ENCODE measurements at places on chromosomes 3 and 15.

- DNase-seq, result no peak
These were observed 662.3 kb downstream of the NR2F2 start for GRCh38 chr15:96992817-96993216.

DNA sequence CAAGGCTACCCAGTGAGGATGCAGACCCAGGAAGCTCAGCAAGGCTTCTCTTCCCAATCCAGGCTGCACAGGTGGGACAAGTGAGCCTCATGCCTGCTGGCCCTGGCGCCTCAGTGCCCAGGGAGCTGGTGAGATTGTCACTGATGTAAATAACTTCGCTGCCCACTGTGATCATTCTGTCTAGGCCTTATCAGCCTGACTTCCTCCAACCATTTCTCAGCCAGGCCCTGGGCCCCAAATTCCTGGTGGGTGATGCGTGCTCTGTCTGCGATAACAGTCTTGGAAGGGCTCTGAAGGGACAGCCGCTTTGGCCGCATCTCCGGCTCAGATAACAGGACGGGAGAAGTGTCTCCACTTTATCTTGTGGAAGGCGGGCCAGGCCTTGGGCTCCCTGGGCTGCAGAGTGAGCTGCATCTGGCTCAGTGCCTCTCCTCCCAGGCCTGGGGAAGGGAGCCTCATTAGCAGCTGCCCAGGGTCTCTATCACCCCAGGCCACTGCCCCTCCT, 2.2 kb upstream of the FBLN2 start:
- DNase-seq, result no peak

DNA sequence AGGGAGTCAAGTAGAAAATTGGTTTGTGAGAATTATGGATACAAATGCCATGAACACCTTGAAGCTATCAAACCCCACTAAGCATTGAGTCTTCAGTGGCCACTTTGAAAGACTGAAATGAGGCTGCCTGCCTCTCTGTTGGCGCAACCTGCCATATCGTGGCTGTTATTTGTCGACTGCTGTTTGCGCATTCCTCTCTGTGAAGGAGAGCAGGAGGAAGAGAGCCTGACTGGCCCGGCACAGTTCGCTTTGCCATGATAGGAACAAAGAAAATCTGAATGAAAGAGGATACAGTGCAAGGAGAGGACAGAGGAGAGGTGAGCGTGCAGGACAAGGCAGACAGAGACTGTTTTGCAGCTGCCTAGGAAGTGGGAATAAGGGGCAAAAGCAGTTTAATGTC, 289.4 kb downstream of the RYR3 start:
- DNase-seq, result no peak

GRCh38 chr3:152069871-152070270, 196.4 kb downstream of the SUCNR1 start:
- no peak for DNase-seq

DNA sequence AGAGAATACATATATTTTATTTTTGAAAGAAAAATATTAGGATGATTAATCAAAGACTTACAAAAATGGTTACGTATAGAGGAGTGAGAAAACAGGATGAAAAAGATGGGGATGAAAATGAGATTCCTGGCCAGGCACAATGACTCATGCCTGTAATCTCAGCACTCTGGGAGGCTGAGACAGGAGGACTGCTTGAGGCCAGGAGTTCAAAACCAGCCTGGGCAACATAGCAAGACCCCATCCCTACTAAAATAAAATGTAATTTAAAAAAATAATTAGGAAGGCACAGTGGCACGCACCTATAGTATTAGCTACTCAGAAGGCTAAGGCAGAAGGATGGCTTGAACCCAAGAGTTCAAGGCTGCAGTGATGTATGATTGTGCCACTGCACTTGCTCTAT, 11.9 kb downstream of the MYO9A start:
- no peak for DNase-seq

DNA sequence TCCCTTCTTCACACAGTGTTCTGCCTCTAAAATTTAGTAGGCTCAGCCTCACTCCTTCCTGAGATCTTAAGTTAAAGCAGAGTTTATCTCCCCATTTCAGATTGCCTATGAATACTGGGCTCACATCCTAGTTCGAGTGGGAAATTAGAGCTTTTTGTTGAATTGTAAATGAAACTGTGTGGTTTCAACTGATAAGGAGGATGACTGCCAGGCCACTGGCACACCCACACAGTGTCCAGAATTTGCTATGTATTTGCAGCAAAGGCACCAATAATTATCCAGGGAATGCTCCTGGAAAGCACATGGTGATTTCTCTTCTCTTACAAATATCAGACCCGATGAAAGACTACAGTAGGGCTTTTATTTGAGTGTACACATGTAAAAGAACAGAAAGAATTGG, 308.1 kb upstream of the COL8A1 start:
- no peak for DNase-seq

DNA sequence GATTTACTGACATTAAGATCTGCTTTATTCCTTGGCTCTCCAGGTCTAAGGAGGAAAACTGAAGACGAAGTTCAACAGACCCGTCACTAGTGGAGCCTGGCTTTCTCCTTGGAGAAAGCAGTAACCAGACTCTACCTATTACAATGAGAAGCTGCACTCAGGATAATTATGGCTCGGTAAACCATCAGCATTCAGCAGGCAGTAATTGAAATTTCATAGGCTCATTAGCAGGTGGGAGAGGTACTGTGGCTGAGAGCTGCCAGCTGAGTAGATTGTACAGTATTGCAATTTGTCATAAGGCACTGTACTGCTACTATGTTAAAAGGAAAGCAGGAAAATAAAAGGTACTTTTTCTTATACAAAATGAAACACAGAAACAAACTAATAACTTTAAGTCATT, 51.2 kb downstream of the CHAC1 start:
- DNase-seq, result no peak

DNA sequence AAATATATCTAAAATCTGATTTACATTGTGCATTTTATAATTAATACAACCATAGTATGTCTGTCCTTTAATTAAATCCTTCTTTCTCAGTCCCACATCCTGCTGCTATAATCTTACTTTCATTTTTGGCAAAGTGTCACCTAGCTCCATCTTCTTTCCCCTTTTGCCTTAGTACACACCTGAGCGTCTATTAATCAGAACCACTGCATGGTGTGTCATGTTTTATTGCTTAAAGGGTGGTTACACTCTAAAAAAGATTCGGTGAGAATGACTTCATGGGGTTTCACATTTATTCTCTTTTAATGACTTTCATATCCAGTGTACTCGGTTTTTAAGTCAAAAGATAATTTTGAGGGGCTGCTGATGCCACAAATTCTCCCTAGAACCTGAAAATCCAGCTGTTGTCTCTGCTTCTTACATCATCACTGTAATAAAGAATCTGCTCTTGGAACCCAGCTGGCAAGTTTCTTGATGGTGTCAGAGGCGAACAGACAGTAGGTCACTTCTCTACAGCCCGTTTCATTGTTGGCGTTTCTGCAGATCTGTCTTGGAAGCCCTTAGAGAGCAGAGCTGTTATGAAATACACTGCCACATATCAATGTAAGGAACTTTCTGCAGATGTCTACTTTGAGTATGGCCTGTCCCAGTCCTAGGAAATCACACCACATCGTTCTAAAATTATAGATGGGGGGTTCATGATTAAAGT, 99.7 kb downstream of the TIGIT start:
- no peak for DNase-seq

DNA sequence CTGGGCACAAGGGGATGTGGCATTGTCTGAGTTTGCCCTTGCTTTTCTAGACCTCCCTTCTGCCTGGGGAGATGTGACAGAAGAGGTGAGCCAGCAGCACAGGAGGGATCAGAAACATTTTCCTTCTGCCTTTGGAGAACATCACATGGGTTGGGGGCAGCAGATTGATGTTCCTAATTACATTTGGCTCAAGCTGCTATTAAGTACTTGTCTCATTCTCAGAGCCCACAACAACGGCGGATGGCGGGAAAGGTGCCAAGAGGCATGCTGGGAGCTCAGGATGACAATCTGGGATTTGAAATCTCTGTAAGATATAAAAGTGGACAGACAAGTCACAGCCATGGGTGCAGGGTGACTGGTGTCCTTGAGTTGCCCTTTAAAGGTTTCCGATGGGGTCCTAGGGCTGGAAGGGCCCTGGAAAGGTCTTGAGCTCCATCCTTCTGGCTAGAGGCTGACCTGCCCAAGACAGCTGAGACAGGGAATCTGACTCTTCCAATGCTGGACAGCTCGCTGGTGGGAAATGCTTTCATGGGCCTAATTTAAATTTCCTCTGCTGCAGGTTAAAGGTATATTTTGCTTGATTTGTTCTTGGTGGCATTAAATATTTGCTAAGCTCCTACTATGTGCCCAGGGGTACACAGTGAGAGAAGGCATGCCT, 2.4 kb upstream of the CORO2B start:
- DNase-seq, result no peak

- DNase-seq, result no peak
These were observed 38.2 kb downstream of the VPS13C start for GRCh38 chr15:62021991-62022600.

DNA sequence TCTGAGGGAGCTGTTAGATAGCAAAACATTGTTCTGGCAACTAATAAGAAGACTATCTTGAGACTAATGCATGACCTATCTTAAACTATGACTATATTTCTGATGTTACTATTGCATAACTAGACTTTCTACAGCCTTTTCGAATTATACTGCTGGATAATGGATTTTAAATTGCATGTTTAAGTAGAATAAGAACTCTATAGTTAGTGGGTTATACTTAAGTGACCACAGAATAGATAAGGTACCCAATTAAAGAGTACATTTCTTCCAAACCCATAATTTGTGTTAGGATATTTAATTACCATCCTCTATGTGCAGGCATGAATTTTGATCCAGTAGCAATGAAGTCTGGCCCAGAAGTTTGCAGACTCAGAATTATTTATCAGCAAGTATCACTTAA, 44.6 kb upstream of the SPPL2A start:
- no peak for DNase-seq

DNA sequence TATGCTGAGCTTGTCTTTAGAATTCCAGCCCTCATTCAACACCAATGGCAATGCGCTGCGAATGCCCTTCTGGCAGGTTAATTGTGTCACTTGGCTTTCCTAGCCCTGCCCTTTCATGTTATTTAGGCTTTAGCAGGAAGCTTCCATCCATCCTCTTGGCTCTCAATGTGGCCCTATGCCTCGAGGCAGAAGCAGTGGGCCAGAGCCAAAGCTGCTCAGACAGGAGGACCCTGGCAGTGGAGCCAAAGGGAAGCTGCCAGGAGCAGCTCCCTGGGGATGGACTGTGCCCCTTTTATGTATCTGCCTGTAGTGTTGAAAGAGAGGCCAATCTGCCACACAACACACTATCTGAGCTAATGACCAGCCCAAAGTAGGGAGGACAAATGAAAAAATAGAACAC, 376.4 kb downstream of the CTNNB1 start:
- DNase-seq, result no peak

GRCh38 chr15:51097553-51098330, 3.0 kb upstream of the TNFAIP8L3 start:
- DNase-seq, result no peak

- DNase-seq, result no peak
These were observed 138.9 kb upstream of the COL8A1 start for GRCh38 chr3:99499235-99500158.

DNA sequence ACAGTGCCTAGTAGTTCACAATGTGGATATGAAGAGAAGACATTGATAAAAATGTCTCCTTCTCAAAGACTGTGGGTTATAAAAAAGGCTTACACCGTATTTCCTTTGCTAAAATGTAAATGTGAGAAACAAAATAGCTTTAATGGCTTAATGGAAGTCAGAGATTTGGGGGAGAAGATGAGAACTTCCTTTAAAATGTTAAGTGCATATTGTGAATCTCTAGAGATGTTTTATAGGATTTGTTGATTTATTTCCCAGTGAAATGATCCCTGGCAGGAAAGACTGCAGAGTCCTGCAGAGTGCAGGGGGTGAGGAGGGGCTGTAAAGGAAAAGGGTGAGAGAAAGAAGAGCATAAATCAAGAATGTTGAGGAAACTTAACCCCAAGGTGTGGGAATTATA, 305.1 kb downstream of the GAP43 start:
- no peak for DNase-seq

DNA sequence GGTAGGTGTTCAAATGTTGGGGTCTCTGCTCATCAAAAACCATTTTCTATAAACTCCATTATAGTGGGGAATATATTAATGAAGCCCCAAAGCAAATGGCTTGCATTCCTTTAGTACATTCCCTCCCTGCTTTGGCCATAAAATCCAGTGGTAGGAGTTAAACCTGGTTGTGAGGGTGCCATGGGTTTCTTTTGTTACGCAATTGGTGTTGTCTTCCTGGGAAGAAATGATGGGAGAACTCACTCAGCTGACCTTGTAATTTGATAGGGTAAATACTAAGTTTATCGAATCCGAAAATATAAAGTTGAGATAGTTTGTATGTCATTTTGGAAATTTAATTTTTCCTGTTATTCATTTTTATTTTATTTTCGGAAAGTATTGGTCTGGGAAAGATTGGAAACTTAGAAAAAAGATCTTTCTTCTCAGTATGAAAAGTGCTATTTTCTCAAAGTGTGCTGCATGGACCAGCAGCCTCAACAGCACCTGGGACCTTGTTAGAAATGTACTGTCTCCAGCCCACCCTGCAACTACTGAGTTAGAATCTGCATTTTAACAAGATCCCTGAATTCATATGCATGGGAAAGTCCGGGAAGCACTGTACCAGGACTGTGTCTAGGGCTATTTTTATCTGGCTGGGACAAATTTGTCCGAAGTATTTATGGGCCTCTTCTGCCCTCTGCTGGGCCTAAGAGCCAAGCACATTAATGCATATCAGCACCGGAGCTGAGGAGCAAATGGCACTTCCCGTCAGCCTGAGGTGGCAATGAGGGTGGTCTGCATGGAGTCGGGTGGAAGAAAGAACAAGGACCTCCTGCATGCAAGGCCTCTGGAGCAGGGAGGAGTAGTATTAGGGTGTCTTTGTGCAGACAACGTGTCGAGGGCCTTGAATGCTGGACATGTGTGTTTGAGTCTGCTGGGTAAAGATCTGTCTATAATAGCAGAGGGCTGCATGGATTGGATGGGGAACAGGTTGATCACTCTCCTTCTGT, 54.7 kb downstream of the FAM81A start:
- no peak for DNase-seq

DNA sequence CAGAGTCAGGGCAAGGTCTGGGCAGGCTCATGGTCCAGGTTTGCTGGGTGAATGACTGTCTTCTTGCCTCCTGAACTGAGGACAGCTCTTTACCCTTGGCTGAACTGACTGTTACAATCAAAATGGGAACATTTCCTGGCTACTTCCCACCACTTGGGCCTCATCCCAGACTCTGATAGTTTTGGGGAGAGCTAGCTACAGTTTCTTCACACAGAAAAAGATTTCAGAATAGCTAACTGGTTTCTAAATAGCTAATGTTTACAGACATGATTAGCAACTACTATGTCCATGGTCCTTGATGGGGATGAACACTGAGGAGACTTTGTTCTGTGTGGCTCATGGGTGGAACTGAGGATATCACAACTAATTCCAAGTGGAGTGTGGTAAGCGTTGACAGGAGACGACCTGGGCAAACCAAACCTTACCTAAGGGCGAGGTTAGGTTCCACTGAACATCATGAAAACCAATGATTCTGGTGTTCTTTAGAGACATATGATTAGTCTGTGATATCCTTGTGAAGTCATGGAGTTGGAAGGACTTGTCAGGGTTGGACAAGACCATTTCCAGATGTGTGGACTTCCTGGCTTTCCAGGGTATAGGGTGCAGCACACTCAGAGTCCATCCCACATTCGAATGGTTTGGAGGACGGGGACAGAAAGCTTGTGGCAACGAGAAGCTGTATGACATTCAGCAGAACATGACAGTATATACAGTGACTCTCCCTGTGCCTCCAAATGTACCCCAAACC, 7.3 kb downstream of the ALPK3 start:
- DNase-seq, result no peak

- no peak for DNase-seq
These were observed 684 bp downstream of the RPL4 start for GRCh38 chr15:66503780-66504562.
